Thyroid gland (tissue), 4 donors: ENCODE measurements at places on chromosomes 5 and 9. TPM values are rescaled to one million over a fixed set of nuclear protein-coding genes. Genes with fewer than 3 reads are reported as not detected.

DNA sequence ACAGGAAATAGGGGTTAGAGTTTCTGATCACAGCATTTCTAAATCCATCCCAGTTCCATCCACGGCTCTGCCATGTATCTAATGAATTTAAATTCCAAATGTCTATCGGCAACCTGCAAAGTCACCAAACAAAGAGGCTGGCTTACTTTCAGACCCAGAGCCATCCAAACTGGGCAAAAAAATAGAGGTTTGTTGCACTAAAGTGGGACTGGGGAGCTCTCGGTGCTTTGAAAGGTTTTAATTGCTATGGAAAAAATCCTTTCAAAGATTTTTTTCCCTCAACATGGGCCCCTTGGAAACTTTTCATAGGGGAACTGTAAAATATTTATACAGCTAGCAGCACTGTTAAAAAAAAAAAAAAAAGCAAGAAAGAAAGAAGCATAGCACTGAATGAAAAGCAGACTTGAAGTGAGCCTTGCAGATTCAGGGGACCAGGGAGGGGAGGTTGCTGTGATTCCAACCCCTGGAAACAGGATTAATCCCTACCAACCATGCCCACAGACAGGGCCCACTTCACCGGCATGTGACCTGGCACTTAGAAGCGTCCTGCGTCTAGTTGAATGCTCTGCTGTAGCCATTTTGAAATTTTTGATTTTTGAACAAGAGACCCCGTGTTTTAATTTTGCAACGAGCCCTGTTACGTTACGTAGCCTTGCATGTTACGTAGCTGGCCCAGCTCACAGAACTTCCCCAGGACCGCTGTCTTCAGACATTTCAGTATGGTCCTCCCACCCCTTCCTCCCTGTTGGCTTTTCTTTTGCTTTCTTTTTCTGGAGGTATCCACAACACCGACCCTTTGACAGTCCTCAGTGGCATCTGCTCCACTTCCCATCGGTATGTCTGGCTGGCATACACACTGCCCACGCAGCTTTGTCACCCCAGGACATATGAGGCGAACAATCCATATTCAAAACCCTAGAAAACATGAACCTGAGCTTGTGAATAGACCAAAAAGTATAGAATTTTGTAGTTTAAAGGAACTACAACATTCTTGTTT is 105.3 kb upstream of the NFIB start:
- DNase-seq, result no peak
- peaks cover 2% of the 10 kb centered on the region for H3K4me1 ChIP-seq
- H3K4me3 ChIP-seq, result no peak overlapping the region
- H3K36me3 ChIP-seq, result no peaks in the 10 kb centered on the region

- H3K27me3 ChIP-seq, result no peaks in the 10 kb centered on the region
- H3K4me1 ChIP-seq, result peaks cover 2% of the 10 kb centered on the region
- no peaks in the 10 kb centered on the region for H3K36me3 ChIP-seq
- H3K4me3 ChIP-seq, result no peak overlapping the region
These were observed 46.8 kb upstream of the CLPTM1L start for GRCh38 chr5:1391691-1392090.

DNA sequence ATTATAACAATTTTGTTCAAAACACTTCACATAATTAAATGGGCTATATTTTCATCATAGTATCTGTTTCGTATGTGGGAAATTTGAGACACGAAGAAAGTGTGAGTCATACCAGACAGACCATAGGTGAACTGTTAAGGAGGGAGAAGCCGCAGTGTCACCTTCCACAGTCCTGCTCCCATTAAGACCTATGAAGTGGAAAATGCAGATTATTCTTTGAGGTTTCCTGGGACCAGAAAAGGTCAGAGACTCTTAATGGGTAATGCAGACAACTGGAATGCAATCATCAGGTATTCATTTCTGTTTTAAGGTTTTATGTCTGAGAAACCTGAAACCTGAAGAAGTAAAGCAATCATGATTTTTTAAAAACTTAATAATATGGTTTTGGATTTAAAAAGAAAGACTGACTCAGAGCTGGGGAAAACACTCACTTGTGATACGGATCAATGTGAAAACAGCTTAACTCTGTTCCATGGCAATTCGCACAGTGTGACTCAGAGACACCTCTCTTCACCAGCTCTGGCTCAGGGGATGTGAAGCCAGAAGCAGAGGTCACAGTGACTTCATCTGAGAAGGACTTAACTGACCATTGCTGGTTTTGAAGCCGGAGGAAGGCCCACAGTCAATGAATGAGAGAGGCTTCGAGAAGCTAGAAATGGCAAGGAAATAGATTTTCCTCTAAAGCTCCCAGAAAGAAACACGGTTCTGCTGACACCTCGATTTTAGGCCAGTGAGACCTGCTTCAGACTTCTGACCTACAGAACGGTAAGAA is 17.2 kb upstream of the GCNT1 start:
- no peak for DNase-seq
- no peaks in the 10 kb centered on the region for H3K4me1 ChIP-seq
- H3K36me3 ChIP-seq, result no peaks in the 10 kb centered on the region
- H3K27ac ChIP-seq, result no peak overlapping the region
- no peak overlapping the region for H3K4me3 ChIP-seq
- no peaks in the 10 kb centered on the region for H3K27me3 ChIP-seq

Gene FGF10
- 35.6 TPM for total RNA-seq

DNA sequence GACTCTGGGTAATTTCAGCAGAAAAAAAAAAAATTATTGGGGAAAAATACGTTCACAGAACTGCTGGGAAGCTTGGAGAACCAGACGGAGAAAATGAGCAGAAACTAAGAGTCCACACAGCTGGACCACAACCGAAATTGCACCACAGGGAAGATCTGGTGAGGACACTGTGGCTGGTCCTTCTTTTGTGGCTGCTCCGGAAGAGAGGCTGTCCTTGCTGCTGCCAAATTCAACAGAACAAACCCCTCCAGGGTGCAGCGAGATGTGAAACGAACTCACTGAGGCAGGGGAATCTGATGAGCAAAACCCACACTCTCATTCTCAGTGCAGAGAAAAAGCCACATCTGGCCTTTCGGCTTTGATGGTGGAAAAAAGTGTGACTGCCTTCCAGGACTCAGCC is 200.0 kb downstream of the ACTL7B start:
- no peaks in the 10 kb centered on the region for H3K36me3 ChIP-seq
- no peaks in the 10 kb centered on the region for H3K4me1 ChIP-seq
- peak; percentile 57 for DNase-seq
- no peaks in the 10 kb centered on the region for H3K27me3 ChIP-seq
- H3K4me3 ChIP-seq, result no peak overlapping the region
- H3K27ac ChIP-seq, result no peak overlapping the region

Gene SUSD3
- total RNA-seq, result 5.1 TPM

GRCh38 chr5:150399524-150400211 is 13.0 kb downstream of the CD74 start:
- H3K27ac ChIP-seq, result no peak overlapping the region
- H3K36me3 ChIP-seq, result peaks cover 14% of the 10 kb centered on the region
- H3K4me1 ChIP-seq, result no peaks in the 10 kb centered on the region

Gene ZNF366
- total RNA-seq, result 1.3 TPM

Gene SPINK13
- not detected for total RNA-seq

Gene F2RL1
- 10.2 TPM for total RNA-seq

DNA sequence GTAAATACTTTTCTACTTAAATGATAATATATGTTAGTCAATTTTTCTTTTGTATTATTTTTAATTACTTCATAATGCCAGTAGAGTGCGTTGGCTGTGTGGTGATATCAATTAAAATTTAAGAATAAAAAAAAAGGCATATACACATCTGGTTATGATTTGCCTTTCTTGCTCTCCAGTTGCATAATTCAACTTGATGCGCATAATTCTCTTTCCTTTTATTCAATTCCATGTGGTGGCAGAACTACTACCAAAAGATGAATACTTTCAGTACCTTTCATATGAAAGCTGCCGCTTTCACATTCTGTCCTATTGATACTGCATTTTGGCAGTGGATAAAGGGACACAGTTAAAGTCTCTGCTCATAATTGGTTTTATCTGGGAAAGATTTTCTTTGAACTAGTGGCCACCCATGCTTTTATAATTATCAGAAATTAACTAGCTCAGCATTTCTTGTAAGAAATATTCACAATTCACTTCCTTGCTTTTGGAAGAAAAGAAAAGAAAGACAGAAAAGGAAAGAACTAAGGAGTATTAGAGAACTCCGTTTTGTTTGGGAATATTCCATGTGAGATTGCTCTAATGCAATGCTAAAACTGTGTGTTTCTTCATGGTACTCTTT is 12.3 kb upstream of the ADGRV1 start:
- H3K4me3 ChIP-seq, result no peak overlapping the region
- no peaks in the 10 kb centered on the region for H3K27me3 ChIP-seq
- no peak for DNase-seq
- no peak overlapping the region for H3K27ac ChIP-seq
- H3K36me3 ChIP-seq, result no peaks in the 10 kb centered on the region

GRCh38 chr9:131593936-131594665 is 48.8 kb downstream of the PRRT1B start:
- DNase-seq, result no peak
- no peak overlapping the region for H3K27ac ChIP-seq
- no peak overlapping the region for H3K4me3 ChIP-seq
- H3K36me3 ChIP-seq, result peaks cover 33% of the 10 kb centered on the region

- DNase-seq, result peak; percentile 24
- H3K27ac ChIP-seq, result no peak overlapping the region
- H3K36me3 ChIP-seq, result no peaks in the 10 kb centered on the region
These were observed 244.7 kb downstream of the PIK3R1 start for GRCh38 chr5:68460147-68460798.

Gene SHB
- 27.5 TPM for total RNA-seq

DNA sequence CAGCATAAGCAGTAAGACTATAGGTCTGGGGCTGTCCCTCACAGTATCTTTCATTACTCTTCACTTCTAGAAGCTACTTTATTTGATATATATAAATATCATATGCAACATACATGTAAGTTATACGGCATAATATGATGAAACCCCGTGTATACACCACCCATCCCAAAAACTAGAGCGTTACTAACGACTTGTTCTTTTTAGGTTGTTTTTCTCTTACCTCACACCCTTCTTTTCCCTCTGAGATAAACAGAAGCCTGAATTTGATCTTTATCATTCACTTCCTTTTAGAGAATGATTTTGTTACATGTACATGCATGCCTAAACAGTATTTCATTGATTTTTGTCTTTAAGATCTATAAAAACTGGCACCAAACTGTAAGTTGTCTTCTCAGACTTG is 3.7 kb downstream of the TRMO start:
- H3K4me3 ChIP-seq, result no peak overlapping the region
- H3K36me3 ChIP-seq, result no peaks in the 10 kb centered on the region
- no peak for DNase-seq
- H3K4me1 ChIP-seq, result peaks cover 24% of the 10 kb centered on the region
- no peaks in the 10 kb centered on the region for H3K27me3 ChIP-seq

GRCh38 chr9:37001459-37001858 is 32.6 kb downstream of the PAX5 start:
- H3K4me3 ChIP-seq, result no peak overlapping the region
- H3K27ac ChIP-seq, result no peak overlapping the region

- no peak for DNase-seq
- no peaks in the 10 kb centered on the region for H3K27me3 ChIP-seq
- no peak overlapping the region for H3K4me3 ChIP-seq
- H3K27ac ChIP-seq, result no peak overlapping the region
- no peaks in the 10 kb centered on the region for H3K36me3 ChIP-seq
These were observed 1708.8 kb upstream of the C9orf72 start for GRCh38 chr9:29282121-29282520.

GRCh38 chr5:59354811-59355210 is 538.7 kb downstream of the PDE4D start:
- H3K36me3 ChIP-seq, result no peaks in the 10 kb centered on the region
- no peaks in the 10 kb centered on the region for H3K27me3 ChIP-seq
- peaks cover 16% of the 10 kb centered on the region for H3K4me1 ChIP-seq
- no peak overlapping the region for H3K4me3 ChIP-seq

Gene PLPPR1
- not detected for total RNA-seq

DNA sequence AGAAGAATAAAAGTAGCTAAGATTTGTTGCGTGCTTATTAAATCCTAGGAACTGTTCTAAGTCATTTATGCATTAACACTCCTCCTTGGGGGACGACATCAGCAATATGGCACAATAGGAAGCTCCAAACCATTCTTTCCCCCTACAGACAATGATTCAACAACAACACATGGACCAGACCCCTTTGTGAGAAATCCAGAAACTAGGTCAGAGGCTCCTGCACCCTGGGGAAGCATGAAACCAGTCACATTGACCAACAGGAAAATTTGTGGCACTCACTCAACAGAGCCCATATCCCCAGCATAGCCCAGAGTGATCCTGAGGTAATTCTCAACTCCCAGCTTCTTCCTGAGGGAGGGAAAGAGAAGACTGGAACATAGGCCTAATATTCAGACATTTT is 294.4 kb downstream of the HINT1 start:
- DNase-seq, result no peak
- no peaks in the 10 kb centered on the region for H3K27me3 ChIP-seq
- H3K4me1 ChIP-seq, result no peaks in the 10 kb centered on the region

DNA sequence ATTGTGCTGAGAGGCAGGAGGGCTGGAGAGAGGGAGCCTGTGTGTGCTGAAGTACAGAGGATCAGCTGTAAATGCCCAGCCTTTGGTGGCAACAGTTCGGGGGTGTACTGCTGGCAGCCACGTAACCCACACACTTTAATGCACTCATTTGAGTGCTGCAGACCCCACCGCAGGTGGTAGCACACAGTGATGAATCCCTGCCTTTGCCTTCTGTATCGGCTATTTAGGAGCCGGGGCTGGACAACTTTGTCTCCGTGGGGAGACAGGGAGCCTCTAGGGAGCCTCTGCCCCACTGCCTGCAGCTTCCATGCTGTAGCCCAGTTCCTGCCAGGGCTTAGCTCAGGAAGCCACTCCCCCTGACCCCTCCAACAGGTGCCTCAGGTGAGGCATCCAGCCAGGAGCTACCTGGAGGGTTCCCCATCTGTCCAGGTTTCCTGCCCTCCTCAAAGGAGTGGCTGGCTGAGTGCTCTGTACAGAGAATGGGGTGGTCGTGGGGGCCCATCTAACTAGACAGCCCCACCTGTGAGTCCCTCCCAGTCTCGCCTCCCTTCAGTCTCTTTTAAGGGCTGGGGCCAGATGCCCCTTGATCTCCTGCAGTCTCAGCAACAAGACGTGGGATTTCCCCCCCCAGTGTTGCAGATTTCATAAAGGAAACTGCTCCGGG is 44.5 kb downstream of the SECISBP2 start:
- peaks cover 15% of the 10 kb centered on the region for H3K36me3 ChIP-seq
- H3K27ac ChIP-seq, result no peak overlapping the region
- no peaks in the 10 kb centered on the region for H3K27me3 ChIP-seq
- no peak for DNase-seq
- H3K4me1 ChIP-seq, result peaks cover 32% of the 10 kb centered on the region
- no peak overlapping the region for H3K4me3 ChIP-seq

DNA sequence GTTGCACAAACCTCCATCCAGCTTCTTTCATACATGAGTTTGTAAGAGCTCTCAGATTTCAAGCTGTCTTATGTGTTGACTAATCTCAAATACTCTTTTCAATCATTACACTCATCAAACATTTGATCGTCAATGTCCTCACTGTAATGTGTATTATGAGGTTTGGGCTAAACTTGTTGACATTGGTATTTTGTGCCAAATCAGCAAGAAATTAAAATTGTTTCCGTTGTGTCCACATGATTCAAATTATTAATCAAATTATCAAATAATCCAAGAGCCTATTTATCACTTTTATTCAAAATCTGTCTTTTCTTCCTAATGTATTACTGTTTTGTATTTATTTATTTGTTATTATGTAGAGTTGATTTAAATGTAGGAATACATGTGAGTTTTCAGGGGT is 283.4 kb downstream of the GAS1 start:
- H3K27ac ChIP-seq, result no peak overlapping the region
- no peaks in the 10 kb centered on the region for H3K4me1 ChIP-seq
- no peak overlapping the region for H3K4me3 ChIP-seq
- no peaks in the 10 kb centered on the region for H3K27me3 ChIP-seq
